NCI-H526 treated with DMSO at 0.1 percent for 48 hours (cell line): ENCODE measurements at places on chromosomes 6 and 20.

DNA sequence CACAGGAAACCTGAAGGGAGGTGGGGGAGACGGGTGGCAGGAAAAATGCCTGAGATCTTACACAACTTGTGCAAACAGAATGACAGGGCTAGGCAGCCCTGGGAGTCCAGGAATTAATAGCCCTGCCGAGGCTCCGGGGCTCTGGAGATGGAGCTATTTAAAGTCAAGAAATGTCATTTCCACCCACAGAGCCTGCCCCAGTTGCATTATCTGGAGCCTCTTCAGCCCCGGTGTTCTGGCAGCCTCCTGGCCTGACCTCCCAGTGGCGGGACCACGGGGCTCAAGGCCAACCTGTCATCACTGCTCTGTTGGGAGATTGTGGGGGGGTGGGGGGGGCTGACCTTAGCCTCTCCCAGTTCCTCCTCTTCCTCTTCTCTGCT is 28.5 kb upstream of the SCUBE3 start:
- no peak for DNase-seq

DNA sequence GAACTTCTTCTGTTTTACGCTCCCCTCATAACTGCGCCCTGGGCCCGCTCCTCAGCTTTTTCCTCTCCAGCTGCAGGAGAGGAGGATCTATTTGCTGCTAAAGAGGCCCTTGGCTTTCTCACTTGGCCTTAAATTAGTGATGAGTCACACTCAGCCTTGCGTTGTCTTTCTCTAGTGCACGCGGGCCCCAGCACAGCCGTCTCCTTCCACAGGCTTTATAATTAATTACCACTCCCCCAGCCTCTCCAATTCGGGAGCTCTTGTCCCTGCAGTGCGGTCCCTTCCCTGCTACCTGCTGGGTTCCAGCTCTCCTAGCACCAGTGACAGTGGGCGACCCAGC is 25.2 kb downstream of the PACSIN1 start:
- no peak for DNase-seq

- DNase-seq, result no peak
Observed at GRCh38 chr20:45630371-45630770, 713 bp downstream of the WFDC9 start.

- DNase-seq, result no peak
Observed at GRCh38 chr6:27178407-27178730, 69.1 kb upstream of the PRSS16 start.

- no peak for DNase-seq
Observed at GRCh38 chr6:84517741-84518530, 246.5 kb downstream of the TBX18 start.

DNA sequence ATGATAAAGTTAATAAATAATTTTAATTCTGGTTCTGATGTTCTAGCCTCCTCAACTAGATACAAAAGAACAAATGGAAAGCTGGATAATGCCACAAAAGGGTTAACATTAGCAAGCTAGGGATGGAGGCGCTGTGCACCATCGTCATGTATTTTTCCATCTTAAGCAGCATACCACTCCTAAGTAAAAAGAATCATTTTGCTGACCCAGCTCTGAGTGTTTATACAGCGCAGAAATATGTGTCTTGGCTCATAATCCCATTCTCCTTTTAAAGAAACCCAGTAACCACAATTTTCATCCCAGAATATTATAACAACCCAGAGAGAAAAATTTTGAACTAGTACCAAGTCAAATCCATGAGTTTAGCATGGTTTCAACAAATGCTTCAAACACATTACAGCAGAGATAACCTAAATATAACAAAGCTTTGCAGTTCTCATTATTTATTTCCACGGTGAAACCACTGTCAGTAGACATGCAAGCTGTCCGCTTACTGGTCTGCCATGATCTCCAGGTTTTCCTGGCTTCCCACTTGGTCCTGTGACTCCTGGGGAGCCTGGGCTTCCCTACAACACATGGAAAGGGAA is 111.1 kb downstream of the COL12A1 start:
- no peak for DNase-seq

- DNase-seq, result no peak
Observed at GRCh38 chr6:53044071-53044470, 21.1 kb upstream of the FBXO9 start.

- no peak for DNase-seq
Observed at GRCh38 chr6:65289491-65289890, 417.5 kb downstream of the EYS start.

- DNase-seq, result no peak
Observed at GRCh38 chr20:33532753-33533459, 43.0 kb downstream of the CBFA2T2 start.

GRCh38 chr6:90323706-90324105 is 27.1 kb upstream of the BACH2 start:
- DNase-seq, result no peak

DNA sequence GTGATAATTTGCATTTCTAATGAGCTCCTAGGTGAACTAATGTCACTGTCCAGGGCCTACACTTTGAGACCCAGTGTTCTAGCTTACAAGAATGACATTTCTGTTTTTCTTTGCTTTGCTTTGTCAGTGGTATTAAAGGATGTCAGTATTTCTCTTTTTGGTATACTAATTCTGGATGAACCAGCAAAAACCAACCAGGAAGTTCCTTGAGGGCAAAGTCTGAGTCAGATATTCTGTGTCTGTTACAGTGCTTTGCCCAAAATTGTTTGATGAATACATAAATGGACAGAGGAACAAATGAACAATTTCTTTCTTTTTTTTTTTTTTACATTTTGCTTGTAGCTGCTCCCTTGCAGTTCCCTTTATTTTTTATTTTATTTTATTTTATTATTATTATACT is 15.4 kb downstream of the COQ3 start:
- DNase-seq, result no peak

DNA sequence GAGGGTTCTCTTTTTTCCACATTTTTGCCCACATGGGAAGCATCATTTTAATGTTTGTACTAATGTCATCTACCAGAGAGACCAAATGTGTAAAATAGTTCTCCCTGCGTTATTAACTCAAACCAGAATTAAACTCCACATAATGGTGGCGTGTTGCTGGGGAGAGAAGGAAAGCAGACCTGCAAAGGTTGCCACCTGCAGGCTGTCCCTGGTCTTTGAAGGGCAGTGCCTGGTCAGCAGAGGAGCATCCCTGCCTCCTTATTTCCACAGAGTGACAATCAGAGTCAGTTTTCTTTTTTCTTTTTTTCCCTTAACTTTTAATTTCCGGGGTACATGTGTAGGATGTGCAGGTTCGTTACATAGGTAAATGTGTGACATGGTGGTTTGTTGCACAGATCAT is 214.5 kb downstream of the TBX18 start:
- no peak for DNase-seq

DNA sequence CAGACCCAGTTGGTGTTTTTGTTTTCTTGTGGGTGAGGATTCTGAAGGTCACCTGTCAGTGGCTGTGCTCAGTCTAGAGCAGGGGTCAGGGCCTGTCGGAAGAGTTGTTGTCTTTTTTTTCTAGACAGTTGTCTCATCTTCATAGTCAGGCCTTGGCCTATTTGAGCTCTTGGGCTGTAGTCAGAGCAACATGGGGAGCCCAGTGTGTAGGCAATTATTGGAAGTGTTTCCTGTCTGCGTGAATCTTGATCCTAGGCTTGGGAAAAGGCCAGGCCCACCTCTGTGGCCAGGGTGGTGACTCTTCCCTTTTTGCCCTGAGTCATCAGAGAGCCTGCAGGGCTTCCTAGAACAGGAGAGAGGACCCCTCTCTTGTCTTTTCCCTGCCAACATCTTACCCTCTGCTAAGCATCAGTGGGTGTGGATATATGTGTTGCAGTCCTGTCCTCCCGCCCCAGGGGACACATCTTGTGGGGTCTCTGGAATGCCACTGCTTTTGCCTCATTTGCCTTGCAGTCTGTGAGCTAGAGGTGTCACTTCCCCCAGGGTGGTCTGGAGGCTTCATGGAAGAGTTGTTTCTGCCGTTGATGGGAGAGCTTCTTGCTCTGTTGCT is 11.4 kb downstream of the TJAP1 start:
- DNase-seq, result no peak

DNA sequence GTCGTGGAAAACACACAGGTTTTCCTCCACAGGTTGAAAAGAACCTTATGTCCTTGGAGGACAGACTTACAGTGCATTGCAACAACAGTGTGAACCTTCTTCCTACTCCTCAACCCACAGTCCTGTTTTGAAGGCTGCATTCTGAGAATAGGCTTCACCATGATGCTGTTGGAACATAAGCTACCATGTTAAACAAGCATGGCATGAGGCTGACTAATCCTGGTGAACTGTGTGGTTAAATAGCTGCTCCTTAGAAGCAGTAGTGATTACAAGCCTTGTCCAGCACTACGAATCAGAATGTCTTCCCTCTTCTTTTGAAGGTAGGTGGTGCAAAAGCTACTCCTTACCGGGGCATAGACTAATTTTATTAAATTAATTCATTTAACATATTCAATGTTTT is 368.5 kb upstream of the EPHA7 start:
- no peak for DNase-seq

DNA sequence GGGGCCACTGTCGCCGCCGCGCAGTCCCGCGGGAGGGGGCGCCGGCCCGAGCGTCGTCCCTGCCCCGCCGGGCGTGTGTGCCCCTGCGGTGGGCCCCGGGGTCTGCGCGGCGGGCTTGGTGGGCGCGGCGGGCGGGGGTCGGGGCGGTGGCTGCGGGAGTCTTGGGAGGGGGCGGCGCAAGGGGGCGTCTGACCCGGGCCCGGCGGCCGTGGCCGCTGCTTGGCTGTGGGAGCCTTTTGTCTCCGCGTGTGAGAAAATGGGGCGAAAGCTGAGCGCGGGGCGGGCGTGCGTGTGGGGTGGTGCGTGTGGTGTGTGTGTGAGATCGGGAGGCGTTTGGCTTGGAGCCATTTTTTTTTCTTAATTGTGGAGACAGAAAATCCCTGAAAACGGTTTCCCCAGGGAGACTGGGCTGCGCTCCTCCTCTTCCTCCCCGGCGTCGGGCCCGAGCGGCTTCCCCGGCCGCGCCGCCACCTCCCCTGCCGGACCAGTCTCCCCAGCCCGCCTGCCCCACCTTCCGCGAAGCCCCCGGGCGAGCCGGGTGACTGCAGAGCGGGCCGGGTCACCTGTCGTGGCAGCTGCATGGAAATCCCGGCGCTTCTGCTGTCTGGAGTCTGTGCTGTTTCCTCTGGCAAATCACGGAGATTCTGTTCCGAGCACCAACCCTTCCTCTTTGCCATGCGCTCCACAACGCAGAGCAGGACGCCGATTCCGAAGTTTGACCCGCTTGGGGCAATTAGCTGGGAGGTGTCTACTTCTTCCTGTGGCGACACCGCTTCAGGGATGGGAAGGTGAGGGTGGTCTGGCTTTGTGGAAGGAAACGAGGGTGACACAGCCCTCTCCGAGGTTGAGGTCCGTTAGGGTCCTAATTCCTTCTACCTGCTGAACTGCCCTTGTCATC is 64.4 kb downstream of the GTF2H5 start:
- peak; percentile 83 for DNase-seq

- no peak for DNase-seq
Observed at GRCh38 chr6:24933868-24934401, 1.8 kb downstream of the RIPOR2 start.

DNA sequence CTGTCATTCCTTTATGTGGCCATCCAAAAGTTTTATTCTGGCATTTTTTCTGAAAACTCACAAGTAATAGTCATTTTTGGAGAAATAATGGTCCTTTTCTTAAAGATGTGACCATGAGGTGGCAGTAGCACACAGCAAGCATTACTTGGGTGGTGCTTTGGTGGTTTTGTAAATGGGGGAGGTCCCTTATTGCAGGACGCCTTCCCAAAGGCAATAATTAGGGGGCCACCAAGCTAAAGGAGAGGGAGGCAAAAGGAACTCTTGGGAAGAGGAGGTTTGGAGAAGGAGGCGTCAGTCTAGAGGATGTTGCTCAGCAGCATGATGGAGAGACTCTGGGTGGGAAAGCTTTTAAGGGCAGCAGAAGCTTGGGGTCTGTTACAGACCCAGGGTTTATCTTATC is 422.6 kb upstream of the MMS22L start:
- DNase-seq, result no peak

- DNase-seq, result no peak
Observed at GRCh38 chr6:8085053-8085511, 17.3 kb downstream of the EEF1E1 start.

- DNase-seq, result no peak
Observed at GRCh38 chr6:22699151-22699550, 129.8 kb downstream of the HDGFL1 start.

- no peak for DNase-seq
Observed at GRCh38 chr6:53282234-53282633, 66.5 kb downstream of the ELOVL5 start.

GRCh38 chr6:133165235-133165634 is 75.9 kb upstream of the EYA4 start:
- DNase-seq, result no peak

- peak; percentile 51 for DNase-seq
Observed at GRCh38 chr6:142819603-142820337, 125.2 kb downstream of the HIVEP2 start.

DNA sequence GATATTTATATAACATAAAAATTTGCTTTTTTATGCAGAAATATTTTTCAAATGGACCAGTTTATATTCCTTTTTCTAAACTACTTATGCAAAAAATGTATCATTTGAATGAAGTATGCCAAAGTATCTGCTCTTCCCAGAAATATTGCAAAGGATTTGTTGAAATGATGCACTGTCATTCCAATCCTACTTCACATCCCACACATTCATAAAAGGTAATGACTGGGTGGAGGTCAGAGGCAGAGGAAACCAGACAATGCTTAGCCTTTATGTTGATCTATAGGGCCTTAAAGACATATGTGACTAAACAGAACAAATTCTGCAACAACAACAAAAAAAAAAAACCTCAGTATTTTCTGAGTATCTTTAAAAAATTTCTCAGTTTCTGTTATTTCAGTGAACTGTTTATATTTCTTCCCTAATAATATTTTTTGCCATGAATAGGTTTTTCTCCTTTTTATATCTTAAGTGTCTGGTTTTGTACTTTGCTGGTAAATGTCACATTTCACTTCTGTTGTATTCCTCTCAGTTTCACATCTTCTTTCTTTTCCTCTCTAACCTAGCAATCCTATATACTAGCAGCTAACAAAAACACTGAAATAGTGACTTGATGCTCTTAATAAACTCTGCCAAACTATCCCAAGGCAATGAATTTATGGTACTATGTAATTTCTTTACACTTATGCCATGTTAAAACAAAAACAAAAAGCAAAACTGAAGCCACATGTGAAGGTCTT is 374.1 kb downstream of the BCKDHB start:
- no peak for DNase-seq

- no peak for DNase-seq
Observed at GRCh38 chr6:28090917-28091586, 10.7 kb downstream of the ZNF165 start.

DNA sequence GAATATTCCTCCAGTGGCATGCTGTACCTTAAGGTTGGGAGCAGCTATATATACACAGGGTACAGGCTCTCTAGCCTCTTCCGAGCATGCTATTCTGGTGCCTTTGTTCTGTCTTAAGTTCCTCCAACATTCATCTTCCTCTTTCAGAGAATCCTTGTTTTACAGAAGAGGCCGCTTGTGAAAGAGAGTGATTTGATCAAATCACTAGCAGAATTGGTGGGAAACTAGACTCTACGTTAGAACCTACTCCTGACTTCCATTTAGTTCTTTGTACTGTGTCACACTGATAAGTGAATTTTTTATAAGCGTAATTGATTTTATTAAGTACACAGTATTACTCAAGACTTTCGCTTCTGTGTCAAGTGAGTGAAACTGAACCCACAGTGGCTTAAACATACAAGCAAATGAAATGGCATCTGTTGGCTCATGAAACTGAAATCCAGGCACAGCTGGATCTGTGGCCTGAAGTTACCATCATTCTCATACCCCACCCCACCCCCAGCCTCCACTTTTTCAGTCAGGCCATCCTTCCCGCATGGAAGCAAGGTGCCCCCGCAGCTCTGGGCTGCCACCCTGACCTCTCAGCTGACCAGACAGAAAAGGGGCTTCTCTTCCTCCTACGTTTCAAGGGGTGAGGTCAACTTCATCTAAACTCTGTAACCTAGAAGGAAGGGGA is 102.3 kb downstream of the RPP40 start:
- no peak for DNase-seq
